ENCODE measurements at places on chromosomes 16 and 17. TPM values are rescaled to one million over a fixed set of nuclear protein-coding genes. Genes with fewer than 3 reads are reported as not detected.

Gene ENPP7
- total RNA-seq, result 0.23 TPM

Gene FBRS
- 102 TPM for total RNA-seq

Gene IL17C
- total RNA-seq, result not detected

Gene FBXO47
- 0.18 TPM for total RNA-seq

Gene GUCY2D
- not detected for total RNA-seq

Gene PRAC1
- total RNA-seq, result not detected

Gene HSBP1
- total RNA-seq, result 56.5 TPM

Gene TMEM88
- 0.84 TPM for total RNA-seq
